T-helper 2 cell (primary cell): ENCODE measurements at places on chromosomes 11 and 22.

GRCh38 chr11:13329670-13330356 is 52.2 kb downstream of the BMAL1 start:
- no peak for DNase-seq

- DNase-seq = no peak
Observed at GRCh38 chr11:133053124-133053776, 479.1 kb downstream of the OPCML start.

DNA sequence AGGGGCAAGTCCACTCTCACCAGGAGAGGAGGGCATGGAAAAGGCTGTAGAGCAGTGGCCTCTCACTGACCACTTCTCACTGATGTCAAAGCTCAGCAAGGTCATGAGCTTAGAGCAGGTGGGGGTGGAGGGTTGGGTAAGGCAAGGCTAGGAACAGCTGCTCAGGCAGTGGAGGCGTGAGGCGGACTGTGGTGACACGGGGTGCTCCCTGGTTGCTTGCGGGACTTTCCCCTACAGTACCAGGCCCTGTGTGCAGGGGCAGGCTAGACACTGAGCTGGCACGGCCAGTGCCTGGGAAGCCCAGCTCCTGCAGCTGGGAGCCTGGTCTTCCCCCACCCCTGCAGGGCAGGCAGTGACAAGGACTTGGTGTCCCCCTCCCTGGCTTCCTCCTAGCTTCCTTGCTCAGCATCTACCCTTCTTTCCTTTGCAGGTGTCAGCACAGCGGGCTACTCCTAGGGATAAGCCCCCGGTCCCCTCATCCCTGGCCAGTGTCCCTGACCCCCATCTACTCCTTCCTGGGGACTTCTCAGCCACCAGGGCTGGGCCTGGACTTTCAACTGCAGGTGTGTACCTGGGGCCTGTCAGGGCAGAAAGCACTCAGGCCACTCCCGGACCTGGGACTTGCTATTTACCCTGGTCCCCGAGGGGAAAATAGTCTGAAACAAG is 45.6 kb downstream of the PISD start:
- DNase-seq = no peak

- DNase-seq = no peak
Observed at GRCh38 chr22:19693981-19694670, 20.2 kb upstream of the SEPTIN5 start.

DNA sequence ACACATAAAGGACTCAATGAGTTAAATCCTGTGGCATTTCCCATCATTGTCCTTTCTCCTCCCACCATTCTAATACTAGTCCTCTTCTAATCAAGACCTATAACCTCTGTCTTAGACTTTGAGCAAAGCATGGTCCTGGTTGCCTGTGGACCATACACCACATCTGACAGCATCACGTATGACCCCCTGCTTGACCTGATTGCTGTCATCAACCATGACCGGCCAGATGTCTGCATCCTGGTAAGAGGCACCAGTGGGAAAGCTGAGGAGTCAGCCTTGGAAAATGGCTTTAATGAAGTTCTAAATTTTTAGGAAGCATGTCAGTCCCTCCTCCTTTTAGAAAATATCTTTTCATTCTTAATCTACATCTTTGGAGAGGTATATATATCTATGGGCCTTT is 25.8 kb downstream of the POLA2 start:
- no peak for DNase-seq

- no peak for DNase-seq
Observed at GRCh38 chr11:96925862-96926261, 536.0 kb downstream of the JRKL start.

DNA sequence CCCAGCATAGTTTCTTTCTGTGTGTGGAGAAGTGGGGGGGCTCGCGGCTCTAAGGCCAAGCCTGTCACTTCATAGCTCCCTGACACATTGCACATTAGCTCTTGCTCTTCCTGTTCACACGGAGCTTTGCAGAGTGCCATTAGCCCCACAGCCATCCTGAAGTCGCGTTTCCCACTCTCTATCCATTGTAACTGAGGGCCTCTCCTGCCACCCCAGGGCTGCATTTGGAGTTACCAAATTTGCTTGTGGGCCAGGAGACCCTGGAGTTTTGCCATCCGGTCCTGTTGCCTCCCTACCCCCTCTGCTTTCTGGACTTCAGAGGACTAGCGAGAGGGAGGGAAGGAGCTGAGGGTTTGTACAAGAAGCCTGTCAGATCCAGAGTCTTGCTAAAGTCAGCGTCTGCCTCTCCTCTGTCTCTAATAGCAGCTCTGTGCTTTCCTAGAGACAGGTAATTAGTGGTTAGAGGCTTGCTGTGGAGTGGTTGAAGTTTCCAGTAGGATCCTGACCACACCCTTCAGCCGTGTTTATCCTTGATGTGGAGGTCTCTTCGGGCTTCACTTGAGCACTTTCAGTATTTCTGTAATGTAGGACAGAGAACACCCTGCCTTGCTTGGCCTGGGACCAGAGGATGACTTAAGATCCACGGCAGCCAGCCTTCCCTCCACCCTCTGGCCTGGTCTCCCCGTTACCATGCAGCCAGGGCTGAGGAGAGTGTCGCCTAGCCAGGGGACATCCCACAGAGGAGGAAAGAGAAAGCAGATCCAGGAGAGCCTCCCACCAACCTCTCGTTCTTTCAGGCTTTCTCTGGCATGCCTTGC is 14.1 kb downstream of the DCPS start:
- DNase-seq = no peak

DNA sequence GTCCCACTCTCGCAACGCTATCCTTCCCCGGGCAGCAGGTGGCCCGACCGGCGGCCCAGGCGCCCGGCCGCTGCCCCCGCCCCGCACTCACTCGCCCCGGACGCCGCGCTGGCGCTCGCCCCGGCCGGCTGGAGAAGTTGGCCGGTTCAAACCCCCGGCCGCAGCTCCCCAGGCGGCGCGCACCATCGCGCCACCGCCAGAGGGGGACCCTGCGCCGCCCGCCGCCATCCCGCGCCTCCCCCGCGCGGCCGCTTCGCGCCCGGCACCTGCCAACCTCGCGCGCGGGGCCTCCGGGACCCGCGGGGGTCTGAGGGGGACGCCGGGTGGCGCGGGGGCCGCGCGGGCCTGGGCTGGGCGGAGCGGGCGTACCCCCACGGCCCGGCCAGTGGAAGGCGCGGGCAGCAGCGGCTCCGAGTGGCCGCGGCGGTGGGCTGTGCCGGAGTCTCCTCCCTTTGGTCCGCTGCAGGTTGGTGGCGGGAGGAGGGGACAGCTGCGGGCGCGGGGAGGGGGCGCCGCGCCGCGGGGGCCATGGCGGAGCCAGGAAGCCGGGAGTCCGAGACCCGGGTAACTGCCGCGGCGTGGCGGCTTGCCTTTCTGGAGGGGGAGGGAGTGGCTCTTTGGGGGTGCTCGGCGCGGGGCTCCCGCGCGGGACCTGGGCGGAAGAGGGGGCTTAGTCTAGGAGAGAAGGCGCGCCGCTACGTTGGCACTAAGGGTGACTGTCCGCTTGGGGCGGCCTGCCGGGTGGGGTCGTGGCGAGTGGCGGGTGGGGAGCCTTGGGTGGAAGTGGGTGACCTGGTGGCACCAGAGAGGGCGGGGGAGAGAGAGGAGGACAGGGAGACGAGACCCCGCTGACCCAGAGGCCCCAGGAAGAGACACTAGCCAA is at the start of the genes MPST and TST:
TSS of gene MPST (plus strand) at position 434 of the 883 bp plus-strand sequence. CDS start at position 529, 95 bp downstream.
TSS of gene TST (minus strand) at position 139 of the 883 bp plus-strand sequence. CDS start 715 bp downstream, outside the sequence.
- no peak for DNase-seq

- DNase-seq = no peak
Observed at GRCh38 chr11:64620381-64620971, 29.5 kb downstream of the SLC22A12 start.

- DNase-seq = no peak
Observed at GRCh38 chr22:38163844-38164550, 17.6 kb downstream of the PLA2G6 start.

- no peak for DNase-seq
Observed at GRCh38 chr11:10751581-10751940, 515 bp downstream of the CTR9 start.

- DNase-seq = no peak
Observed at GRCh38 chr11:117299351-117300282, 8.5 kb downstream of the BACE1-AS start.

DNA sequence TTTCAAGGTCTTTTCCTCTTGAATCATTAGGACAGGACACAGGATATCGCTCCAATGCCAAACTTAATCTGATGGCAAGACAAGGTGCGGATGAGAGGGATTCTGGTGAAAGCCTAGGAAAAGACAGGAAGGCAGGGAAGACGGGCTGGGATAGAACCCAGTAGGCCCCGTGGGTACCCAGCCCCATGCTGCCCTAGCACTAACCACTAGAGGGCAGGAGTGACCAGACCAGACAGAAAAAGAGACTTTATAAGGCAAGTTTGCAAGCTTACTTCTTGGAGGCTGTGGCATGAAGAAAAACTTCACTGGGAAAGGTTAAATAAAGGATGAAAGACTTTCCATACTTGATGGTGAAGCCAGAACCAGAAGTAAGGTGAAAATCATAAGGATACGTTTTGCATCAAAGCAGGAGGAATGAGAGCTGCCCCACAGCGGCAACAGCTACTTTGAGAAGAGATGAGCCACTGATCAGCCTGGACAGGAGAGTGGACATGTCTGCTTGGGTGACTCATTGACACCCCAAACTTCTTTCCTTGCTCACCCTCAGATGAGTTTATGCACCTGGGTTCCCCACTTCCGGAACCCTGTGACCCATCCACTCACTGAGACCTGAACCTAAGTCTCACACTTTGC is 39.8 kb downstream of the SYN3 start:
- DNase-seq = peak; percentile 16

DNA sequence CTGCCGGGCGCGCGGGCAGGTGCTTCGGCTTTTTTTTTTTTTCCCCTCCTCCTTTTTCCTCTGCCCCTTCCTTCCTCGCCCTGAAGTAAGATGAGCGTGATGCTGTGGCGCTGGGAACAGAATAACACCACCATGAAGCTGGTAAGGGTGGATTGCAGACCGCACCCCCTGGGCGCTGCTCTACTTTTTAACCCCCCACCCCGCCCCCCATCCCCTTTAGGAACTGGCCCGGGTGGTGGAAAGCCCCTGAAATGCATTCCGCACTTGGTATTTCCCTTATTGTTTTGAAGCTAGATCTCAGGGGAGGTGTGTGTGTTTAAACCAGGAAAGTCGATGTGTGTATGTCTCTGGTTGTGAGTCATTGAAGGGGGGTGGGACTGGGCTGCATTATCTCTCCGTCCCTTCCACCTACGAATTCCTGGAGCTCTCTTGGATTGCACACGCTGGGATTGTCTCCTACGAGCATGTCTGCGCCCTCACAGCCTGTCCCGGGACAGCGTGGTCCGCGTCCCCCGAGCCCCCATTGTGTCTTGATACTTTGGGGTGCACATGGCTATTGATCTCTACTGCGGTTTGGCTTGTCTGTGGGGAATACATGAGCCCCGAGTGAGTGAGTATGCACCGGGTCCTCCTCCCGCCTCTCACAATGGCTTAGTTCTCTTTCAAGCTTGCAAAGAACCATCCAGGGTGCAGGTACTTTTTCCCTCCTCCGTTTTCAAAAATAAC is 64.9 kb downstream of the NAV2 start:
- DNase-seq = peak; percentile 38

DNA sequence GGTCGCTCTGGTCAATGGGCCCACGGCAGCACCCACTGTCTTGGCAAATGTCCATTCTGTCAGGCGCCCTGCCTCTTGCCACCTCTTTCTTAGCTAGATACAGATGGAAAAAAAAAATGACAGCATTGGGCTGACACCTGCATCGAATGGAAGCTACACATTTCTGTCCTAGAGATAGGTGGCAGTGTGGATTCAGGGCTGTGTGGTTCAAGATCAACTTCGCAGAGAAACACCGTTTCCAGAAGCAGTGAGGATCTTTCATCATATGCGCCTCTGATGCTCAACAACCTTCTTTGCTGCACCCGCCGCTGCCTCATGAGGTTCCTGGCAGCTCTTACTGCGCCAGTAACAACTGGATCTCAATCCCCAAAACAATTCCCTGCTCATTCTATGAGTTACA is 236.3 kb downstream of the KIRREL3 start:
- DNase-seq = peak; percentile 13

DNA sequence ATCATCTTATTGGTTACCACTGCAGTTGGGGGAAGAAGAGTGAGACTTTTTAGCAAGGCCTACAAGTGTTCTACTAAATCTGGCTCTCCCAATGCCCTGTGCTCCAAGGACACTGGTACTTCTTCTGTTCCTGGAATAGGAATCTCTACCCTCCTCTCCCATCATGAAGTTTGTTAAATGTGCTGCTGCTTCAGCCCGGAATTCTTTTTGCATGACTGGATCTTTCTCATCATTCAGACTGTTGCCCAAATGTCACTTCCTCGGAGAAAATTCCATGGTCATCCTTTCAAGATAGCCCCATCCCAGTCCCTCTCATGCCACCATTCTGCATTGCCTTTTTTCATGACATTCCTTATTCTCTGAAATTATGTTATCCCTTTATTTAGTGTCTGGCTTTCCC is 400.8 kb downstream of the SOX6 start:
- no peak for DNase-seq

DNA sequence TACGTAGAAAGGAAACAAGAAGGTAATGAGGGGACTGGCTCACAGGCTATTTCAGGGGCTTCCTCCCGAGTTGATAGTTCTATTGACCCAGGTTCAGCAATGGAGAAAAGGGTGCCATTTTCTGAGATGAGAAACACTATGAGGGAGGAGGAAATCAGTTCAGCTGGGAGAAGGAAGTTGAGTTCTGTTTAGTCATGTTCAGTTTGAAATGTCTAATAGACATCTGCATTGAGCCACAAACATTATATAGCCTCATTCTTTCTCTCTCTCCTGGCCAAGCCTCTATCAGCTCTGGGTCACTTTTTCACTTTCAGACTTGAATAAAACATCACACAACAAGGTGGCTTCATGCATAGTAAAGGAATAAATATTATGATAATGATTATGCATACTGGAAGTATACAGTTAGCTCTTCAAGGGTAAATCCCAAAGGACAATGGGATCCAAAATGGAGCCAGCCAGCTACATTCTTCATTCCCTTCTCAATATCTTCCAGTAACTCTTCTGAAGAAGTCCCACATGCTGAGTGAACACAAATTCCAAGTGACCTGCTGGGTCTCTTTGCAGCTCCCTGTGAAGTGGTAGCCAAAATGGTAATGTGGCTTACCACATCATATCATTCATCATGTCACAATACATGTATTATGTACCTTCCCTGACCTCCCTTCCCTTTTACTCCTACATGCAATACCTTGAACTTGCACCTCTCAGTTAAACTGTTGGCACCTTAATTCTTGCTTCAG is 80.9 kb upstream of the CD44 start:
- DNase-seq = no peak

DNA sequence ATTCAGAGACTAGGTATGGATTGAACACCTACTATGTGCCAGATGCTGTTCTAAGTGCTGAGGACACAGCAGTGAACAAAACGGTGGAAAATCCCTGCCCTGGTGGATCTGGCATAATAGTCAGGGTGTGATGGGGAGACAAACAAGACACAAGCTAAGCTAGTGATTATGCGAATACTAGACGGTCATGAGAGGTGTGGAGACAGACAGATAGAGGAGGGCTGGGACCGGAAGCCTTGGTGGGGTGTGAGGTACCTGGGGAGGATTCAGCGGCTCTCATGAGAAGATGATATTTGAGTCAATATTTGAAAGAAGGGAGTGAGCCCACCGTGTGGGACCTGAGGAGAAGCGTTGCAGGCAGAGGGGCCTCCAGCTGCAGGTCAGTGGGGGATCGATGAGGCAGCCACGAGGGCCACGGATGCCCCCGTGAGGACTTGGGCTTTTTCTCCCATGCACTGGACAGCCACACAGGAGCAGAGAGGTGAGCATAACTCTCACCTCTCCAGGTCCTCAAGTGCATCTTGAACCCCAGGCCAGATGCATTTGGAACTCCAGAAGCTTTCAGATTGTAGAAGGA is 4.7 kb downstream of the CD5 start:
- DNase-seq = peak; percentile 70
